Lower lobe of right lung (tissue), 2 donors: ENCODE measurements at places on chromosomes 7 and 10. TPM values are rescaled to one million over a fixed set of nuclear protein-coding genes. Genes with fewer than 3 reads are reported as not detected.

GRCh38 chr7:95327356-95327755, 3.0 kb upstream of the PON1 start:
- H3K4me3 ChIP-seq = no peak overlapping the region
- no peak overlapping the region for H3K27ac ChIP-seq
- peaks cover 4% of the 10 kb centered on the region for H3K27me3 ChIP-seq
- no peak for DNase-seq
- peaks cover 13% of the 10 kb centered on the region for H3K4me1 ChIP-seq

Gene ABLIM1
- 106 TPM for total RNA-seq

Gene AMPH
- total RNA-seq = 1.2 TPM

- no peaks in the 10 kb centered on the region for H3K4me1 ChIP-seq
- no peak overlapping the region for H3K27ac ChIP-seq
- H3K4me3 ChIP-seq = no peak overlapping the region
- no peaks in the 10 kb centered on the region for H3K27me3 ChIP-seq
- DNase-seq = no peak
Observed at GRCh38 chr7:158161194-158161593, 426.4 kb downstream of the PTPRN2 start.

Gene ABCB8
- 42.4 TPM for total RNA-seq

Gene TLX1
- total RNA-seq = not detected
